ENCODE measurements at places on chromosomes 3 and 15.

DNA sequence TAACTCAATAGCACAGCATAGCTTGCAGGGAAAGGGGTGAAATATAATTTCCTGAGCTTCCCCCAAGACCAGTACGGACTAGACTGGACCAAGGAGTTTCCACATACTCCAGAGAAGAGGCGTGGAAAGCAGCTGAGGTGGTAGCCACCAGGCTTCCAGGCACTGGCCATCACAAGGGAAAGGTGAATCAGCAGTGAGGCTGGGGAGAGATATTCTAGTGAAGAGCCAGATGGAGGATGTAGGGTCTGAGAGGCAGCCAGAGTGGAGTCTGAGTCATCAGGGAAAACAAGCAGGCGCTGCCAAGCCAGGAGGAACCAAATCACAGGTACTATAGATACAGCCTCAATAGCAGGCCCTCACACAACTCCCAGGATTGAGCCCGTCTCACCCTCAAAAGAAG, 9.6 kb upstream of the RASA2 start:
- DNase-seq = no peak

- no peak for DNase-seq
Observed at GRCh38 chr3:179028408-179028807, 43.2 kb downstream of the ZMAT3 start.

- no peak for DNase-seq
Observed at GRCh38 chr3:59486520-59486919, 436.7 kb upstream of the CFAP20DC start.

DNA sequence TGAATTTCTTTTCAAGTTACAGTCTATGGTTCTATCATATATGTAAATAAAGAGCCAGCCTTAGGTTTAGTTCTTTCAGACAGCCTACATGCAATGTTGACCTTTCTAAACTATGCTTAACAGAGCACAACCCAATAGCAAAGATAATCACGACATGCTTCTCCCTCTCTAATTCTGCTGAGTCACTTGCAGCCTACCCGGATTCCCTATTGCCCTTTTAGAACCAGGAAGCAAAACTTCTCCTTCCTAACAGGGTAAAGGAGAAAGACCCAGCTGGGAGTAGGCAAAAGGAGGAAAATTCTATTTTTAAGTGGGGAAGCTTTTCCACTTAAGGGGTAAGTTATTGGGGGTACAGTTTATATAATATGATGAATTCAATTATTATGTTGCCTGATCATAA, 79.3 kb downstream of the SLC7A14 start:
- no peak for DNase-seq
